Tibial artery (tissue), 4 donors: ENCODE measurements at places on chromosomes 1 and 21.
A peak's percentile ranks its signal among the peaks of the same experiment; 100 is the strongest.

- H3K4me3 ChIP-seq = peak overlapping the region; percentile 54
- H3K4me1 ChIP-seq = no peaks in the 10 kb centered on the region
- DNase-seq = no peak
- peak overlapping the region; percentile 87 for H3K27ac ChIP-seq
- H3K27me3 ChIP-seq = no peaks in the 10 kb centered on the region
Observed at GRCh38 chr21:36990508-36991205, 15.8 kb upstream of the RIPPLY3 start.

GRCh38 chr1:172637522-172637921 lies 21.4 kb upstream of the FASLG start:
- DNase-seq = no peak
- no peak overlapping the region for H3K4me3 ChIP-seq
- H3K36me3 ChIP-seq = no peaks in the 10 kb centered on the region
- no peak overlapping the region for H3K27ac ChIP-seq
- no peaks in the 10 kb centered on the region for H3K4me1 ChIP-seq

DNA sequence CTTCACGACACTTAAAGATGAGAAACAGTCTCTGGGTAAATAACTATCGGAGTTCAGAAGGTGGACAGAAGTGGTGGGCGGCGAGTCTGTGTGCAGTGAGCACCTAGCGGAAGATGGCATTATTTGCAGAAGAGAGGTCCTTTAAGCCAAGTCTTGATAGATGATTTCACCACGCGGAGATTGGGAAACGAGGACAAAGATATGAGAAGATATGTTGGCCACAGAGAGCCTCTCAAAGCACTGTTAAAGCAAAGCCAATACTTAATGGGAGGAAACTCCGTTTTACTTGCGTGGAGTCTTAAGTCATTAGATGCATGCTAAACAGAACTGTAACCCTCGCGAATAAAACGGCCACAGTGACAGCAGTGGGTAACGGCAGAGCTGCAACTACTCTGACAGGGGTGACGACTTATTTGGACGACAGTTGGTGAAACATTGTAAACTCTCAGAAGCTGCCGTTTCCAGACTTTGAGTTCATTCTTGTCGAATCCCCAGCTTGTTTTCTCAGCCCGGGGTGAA lies 577 bp upstream of the CEP350 start:
- DNase-seq = peak; percentile 60
- peak overlapping the region; percentile 98 for H3K27ac ChIP-seq
- H3K4me1 ChIP-seq = no peaks in the 10 kb centered on the region
- H3K27me3 ChIP-seq = no peaks in the 10 kb centered on the region
- peak overlapping the region; percentile 97 for H3K4me3 ChIP-seq

- H3K36me3 ChIP-seq = no peaks in the 10 kb centered on the region
- DNase-seq = no peak
- H3K27ac ChIP-seq = peak overlapping the region; percentile 69
Observed at GRCh38 chr1:40383488-40384412, 10.2 kb downstream of the SMAP2 start.

DNA sequence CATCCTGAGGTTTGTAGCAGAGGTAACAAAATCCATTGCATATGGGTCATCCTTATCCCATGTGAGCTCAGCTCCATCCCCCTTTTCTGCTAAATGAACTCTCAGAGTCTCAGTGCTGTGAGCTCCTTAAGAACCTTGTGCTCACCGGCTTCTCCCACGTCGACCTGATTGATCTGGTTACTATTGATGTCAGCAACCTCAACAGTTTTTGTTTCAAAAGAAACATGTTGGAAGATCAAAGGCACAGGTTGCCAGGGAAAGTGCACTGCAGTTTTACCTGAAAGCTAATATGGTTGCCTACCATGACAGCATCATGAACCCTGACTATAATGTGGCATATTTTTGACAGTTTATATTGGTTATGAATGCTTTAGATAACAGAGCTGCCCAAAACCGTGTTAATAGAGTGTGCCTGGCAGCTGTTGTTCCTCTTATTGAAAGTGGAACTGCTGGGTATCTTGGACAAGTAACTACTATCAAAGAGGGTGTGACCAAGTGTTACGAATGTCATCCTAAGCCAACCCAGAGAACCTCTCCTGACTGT lies 131.4 kb downstream of the HS2ST1 start:
- no peak overlapping the region for H3K27ac ChIP-seq
- H3K36me3 ChIP-seq = no peaks in the 10 kb centered on the region
- H3K27me3 ChIP-seq = no peaks in the 10 kb centered on the region
- H3K4me1 ChIP-seq = no peaks in the 10 kb centered on the region
- DNase-seq = no peak
- H3K4me3 ChIP-seq = no peak overlapping the region

GRCh38 chr1:234478152-234478480 lies 863 bp downstream of the TARBP1 start:
- no peaks in the 10 kb centered on the region for H3K36me3 ChIP-seq
- DNase-seq = peak; percentile 74
- H3K27ac ChIP-seq = peak overlapping the region; percentile 4
- peaks cover 2% of the 10 kb centered on the region for H3K4me1 ChIP-seq

- no peak overlapping the region for H3K27ac ChIP-seq
- H3K4me3 ChIP-seq = no peak overlapping the region
- DNase-seq = no peak
Observed at GRCh38 chr1:33466159-33466558, 6.3 kb upstream of the ZSCAN20 start.

DNA sequence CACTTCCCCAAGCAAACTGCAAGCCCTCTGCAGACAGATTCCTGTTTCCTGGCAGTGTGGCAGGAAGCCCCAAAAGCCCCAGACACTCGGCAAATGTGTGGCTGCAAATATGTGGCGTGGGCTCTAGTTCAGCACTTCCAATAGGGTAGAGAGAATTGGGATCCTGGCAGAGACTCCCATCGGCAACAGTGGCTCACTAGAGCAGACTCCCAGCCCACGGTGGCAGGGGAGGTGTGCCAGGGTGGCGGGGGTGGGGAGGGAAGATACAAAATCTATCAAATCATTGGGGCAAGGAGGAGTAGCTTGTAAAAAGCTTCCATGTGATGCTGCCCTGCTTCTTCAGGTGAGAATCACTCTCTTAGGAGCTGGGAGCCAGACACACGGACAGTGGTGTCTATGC lies 25.9 kb downstream of the COL16A1 start:
- peaks cover 30% of the 10 kb centered on the region for H3K36me3 ChIP-seq
- DNase-seq = no peak
- no peak overlapping the region for H3K4me3 ChIP-seq
- no peak overlapping the region for H3K27ac ChIP-seq
- H3K27me3 ChIP-seq = no peaks in the 10 kb centered on the region

DNA sequence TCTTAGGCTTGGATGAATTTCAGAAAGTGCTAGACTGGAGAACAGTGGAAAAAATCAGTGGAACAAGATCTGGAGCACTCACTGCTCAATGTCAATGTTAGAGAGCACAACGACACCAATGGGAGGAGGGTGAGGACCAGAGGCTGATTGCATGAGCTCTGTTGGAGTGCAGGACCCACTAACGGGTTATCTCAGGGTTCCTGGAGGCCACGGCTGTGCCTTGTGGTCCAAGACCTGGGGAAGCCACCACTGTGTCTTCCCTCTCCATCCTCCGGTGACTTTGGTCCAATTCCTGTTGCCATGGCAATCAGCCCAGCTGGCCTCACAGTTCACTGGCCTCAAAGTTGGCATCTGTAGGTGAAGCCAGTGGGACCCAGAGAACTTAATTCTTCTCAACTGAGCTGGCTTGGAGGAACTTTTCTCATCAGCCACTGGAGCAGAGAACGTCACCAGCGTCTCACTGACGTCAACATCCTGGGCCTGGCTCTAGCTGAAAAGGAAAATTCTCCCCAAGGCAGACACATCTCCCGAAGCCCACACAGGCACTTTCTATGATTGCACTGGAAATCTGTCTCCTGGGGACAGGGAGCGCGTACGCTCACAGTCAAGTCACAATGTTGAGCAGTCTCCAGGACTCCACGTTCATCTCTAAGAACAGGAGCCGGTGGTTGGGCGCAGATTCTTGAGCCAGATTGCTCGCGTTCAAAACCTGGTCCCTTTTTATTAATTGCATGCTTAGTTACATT lies 21.9 kb upstream of the GPR157 start:
- H3K36me3 ChIP-seq = no peaks in the 10 kb centered on the region
- H3K4me1 ChIP-seq = no peaks in the 10 kb centered on the region
- peak overlapping the region; percentile 69 for H3K27ac ChIP-seq
- no peaks in the 10 kb centered on the region for H3K27me3 ChIP-seq
- DNase-seq = no peak

DNA sequence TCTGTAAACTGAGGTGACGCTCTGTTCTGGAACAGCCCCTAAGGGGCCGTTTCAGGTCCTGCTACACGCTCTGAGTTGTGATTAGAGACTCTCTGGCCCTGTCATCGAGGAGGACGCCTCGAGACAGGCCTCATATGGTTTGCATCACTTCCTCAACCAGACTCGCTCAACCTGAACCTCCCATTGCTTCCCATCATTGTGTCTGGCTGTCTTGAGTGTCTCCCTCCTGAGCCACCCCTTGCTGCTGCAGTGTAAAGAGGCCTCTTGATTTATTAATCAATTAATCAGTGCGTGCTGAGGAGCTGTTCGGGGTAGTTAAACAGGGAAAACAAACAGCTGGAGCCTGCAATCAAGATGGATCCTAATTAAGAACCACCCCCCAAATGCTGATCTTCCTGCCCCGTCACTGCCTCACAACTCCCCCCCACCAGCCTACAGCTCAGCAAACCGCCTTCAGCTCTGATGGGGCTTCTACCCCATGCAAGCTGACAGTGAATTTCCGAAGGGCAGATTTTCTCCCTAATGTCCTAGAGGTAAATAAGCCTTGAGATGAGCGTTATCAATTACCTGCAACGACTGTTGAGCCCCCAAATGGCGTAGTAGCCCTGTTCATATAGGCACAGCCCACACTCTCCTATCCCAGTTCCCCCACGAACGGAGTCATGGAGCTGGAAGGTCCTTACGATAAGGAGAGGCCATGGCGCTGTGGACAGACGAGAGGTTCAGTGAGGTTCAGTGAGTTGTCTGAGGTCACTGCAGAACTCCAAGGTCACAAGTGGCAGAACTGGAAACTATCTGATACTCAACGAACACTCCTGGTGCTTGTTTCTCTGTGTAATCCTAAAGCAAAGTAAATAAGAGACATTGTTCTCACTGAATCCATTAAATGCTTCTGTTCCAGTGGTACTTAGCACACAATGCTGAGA lies 210.6 kb downstream of the KIF26B start:
- no peak overlapping the region for H3K4me3 ChIP-seq
- H3K4me1 ChIP-seq = no peaks in the 10 kb centered on the region
- no peaks in the 10 kb centered on the region for H3K27me3 ChIP-seq
- DNase-seq = no peak
- no peak overlapping the region for H3K27ac ChIP-seq
- H3K36me3 ChIP-seq = no peaks in the 10 kb centered on the region

DNA sequence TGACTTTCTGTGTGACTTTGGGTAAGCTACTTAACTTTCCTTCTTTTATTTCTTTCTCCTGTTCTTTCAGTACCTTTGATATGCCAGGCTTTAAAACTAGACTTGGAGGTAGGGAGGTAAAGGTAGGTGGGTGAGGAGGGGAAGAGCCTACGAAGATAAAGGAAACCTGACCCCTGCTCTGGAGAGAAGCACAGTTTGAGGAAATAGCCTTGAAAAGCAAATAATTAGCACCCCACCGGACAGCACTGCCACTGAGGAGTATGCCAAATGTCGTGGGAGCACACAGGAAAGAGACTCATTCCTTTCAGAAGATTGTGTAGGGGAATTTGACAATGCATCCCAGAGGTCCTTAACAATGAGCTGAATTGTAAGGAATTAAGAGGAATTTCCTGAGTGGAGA lies 65.2 kb upstream of the SPAG17 start:
- no peaks in the 10 kb centered on the region for H3K36me3 ChIP-seq
- no peaks in the 10 kb centered on the region for H3K4me1 ChIP-seq
- no peaks in the 10 kb centered on the region for H3K27me3 ChIP-seq
- no peak for DNase-seq

DNA sequence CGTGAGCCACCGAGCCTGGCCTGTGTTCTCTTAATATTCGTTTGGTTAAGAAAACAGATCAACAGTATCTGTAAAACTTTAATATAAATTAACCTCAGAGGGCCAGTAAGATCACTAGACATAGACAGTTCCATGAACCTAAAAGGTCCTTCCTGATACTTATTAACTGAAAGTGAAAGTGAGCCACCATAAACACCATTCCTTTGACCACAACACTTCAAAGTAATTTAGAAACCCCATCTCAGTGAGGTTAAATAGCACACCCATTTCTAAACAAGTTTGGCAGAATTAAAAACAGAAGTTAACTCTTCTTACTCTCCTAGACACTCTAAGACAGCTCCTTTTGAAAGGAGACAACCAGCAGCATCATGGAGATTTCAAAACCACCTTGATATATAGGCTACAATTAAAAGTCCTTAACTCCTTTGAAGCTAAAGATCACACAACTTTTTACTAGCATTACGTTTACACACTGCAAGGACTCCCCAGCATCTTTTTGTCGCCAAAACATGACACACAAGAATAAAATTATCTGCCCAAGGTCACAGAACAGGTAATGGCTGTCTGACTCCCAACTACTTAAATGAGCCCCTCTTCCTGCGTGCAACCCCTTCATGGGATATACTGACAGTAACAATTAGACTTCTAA lies 2.2 kb downstream of the RNF19B start:
- H3K4me3 ChIP-seq = peak overlapping the region; percentile 95
- H3K36me3 ChIP-seq = no peaks in the 10 kb centered on the region
- H3K27ac ChIP-seq = no peak overlapping the region
- no peaks in the 10 kb centered on the region for H3K27me3 ChIP-seq

DNA sequence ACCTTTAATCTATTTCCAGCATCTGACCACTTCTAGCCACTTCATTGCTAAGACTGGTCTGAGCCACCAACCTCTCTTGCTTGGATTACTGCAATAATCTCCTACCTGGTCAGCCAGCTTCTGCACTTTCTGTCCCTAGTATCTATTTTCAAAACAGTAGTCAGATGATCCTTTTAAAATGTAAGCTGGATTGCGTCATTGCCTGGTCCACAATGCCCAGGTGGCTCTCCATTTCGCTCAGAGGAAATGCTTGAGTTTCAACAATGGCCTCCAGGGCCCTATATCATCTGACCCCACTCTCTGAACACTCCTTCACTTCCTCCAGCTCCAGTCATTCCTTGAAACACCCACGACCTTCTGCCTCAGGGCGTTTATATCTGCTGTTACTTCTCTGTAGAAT lies 2.3 kb downstream of the FYB2 start:
- no peak for DNase-seq
- no peaks in the 10 kb centered on the region for H3K27me3 ChIP-seq
- no peak overlapping the region for H3K27ac ChIP-seq
- no peak overlapping the region for H3K4me3 ChIP-seq
- H3K4me1 ChIP-seq = no peaks in the 10 kb centered on the region

DNA sequence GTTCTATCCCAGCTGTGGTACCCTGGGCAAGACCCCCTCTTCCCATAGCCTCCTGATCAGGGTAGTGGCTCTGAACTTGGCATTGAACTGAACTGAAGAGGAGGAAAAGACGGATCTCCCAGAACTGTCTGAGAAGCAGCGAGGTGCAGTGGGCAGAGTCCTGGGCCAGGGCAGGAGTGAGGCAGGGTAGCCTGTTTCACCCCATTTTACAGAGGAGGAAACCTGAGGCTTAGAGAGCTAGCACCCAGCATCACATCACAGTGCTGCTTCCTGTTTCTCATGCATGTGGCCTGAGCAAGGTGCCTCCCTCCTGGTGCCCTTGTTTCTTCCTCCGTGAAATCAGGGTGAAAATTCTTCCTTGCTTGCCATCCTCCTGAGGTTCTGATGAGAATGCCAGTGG lies 17.1 kb downstream of the ZNF362 start:
- H3K4me3 ChIP-seq = no peak overlapping the region
- H3K27me3 ChIP-seq = no peaks in the 10 kb centered on the region

- no peak overlapping the region for H3K4me3 ChIP-seq
- H3K27me3 ChIP-seq = no peaks in the 10 kb centered on the region
- H3K36me3 ChIP-seq = no peaks in the 10 kb centered on the region
- DNase-seq = no peak
Observed at GRCh38 chr1:98988904-98989555, 15.6 kb downstream of the PLPPR5 start.
